Left ventricle myocardium superior (tissue), 1 donor: ENCODE measurements at places on chromosomes 2 and 18. TPM values are rescaled to one million over a fixed set of nuclear protein-coding genes. Genes with fewer than 3 reads are reported as not detected.

Gene ALPP
- total RNA-seq: not detected

GRCh38 chr2:205017912-205018311 is 472.6 kb downstream of the PARD3B start:
- no peak for DNase-seq

DNA sequence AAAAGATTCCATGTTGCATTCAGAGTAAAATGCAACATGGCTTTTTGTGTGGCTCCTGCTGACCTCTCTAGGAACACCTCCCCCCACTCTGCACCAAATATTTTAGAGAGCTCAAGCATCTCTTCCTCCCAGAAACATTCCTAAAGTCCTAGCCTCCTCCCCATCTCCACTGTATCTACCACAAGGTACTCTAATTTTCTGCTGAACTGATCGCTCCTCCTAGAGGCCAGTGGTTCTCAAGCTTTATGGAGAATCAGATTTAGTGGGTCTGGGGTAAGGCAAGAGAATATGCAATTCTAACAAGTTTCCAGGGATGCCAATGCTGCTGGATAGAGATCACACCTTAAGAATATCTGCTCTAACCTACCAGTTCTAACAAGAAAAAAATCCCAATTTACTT is 89.5 kb upstream of the HNRNPA3 start:
- DNase-seq: no peak

GRCh38 chr2:133148187-133148586 is 420.1 kb downstream of the NCKAP5 start:
- no peak for DNase-seq

DNA sequence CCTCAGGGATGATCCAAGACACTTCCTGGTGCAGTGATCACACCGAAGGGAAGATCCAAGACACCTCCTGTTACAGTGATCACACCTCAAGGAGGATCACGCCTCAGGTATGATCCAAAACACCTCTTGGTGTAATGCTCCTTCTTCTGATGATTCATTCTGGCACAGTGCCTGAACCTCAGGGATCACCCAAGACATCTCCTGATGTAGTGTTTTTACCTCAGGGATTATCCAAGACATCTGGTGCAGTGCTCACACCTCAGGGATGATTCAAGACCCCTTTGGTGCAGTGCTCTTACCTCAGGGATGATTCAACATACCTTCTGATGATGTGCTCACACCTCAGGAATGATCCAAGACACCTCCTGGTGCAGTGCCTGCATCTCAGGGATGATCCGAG is 124.4 kb downstream of the ASB1 start:
- DNase-seq: no peak

- no peak for DNase-seq
Measured at GRCh38 chr2:240687741-240688552, 3.7 kb upstream of the AQP12A start.

GRCh38 chr2:105567996-105568494 is 169.2 kb upstream of the FHL2 start:
- DNase-seq: no peak

- no peak for DNase-seq
Measured at GRCh38 chr2:88698027-88698413, 6.5 kb downstream of the RPIA start.

Gene ESPNL
- not detected for total RNA-seq

Gene HOXD4
- total RNA-seq: 0.22 TPM

- no peak for DNase-seq
Measured at GRCh38 chr2:20571644-20572215, 79.2 kb downstream of the HS1BP3 start.

Gene CBLN2
- total RNA-seq: not detected

Gene SLC9A4
- total RNA-seq: not detected

GRCh38 chr2:15260835-15261234 is 300.3 kb downstream of the NBAS start:
- DNase-seq: no peak

GRCh38 chr18:2337552-2338141 is 233.7 kb downstream of the METTL4 start:
- DNase-seq: peak; percentile 35

DNA sequence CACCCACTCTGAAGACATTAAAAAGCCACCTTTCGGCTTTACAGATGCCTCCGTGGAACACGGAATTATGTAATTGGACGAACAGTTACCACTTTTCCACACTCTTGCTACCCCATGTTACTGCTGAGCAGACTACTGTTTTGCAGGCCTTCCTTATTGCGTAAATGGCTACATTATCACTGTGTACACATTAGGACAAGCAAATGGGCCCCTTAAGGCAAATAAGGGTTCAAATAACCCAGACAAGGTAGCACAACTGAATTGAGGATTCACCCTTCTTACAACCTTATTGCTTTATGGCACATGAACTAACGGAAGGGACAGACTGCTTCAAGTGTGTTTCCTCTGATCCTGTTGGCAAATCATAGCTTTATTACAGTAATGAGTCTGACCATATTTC is 832.2 kb upstream of the FANCL start:
- no peak for DNase-seq

DNA sequence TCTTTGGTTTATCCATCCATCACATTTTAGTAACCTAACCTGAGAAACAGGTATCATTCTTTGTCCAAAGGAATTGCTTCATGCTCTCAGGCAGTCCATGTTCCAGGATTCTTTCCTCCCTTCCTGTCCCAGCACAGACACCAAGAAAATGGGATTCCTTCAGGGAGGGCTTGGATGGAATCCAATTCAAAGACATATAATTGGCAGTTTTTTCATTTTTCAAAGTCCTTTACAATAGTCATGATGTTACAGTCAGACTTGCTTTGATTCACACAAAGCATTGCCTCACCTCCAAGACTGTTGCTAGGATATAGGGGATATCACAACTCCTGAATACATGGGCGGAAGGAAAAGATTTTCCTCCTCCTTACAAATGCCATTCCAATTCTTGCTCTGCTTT is 241.4 kb upstream of the ACVR2A start:
- DNase-seq: no peak

Gene HK2
- total RNA-seq: 3.8 TPM

GRCh38 chr2:10441948-10442347 is 6.2 kb downstream of the ODC1 start:
- no peak for DNase-seq

Gene RGPD3
- not detected for total RNA-seq

DNA sequence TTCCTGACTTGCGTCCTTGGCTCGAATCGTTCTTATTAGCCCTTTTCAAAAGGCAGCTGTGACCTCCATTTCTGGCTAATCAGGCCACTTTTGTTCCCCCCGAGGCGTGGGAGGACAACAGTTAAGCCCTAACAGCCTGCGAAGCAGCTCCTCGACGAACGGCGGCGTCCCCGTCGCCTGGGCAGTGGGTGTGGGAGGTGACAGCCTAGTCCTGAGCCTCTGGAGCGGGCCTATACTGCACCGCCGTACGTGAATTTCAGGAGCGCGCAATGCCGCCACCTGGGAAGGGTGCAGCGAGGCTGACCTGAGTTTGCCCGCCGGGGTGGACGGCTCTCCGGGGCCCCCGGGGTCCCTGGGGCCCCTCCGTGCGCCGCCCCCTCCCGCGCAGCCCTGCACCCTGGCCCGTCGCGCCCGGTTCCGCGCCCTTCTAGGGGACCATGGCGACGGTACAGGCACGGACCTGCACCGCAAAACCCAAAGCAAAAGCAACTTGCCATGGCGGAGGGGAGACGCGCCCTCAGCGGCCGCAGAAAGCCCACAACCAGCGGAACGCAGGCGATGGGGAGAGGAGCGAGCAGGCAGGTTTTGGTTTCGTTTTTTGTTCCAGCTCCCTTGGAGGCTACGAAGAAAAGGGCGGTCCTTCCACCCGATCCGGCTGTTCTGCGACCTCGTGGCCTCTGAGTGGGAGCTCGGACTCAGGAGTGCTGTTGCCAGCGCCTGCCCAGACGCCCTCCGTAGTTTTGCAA is at the start of gene RBM43:
RBM43 (minus strand) TSS at position 633 of the 746 bp plus-strand sequence; CDS start at position 497, 136 bp downstream.
- DNase-seq: peak; percentile 88

Gene ACMSD
- not detected for total RNA-seq

Gene UGT1A5
- not detected for total RNA-seq
